Midbrain (tissue), 1 donor: ENCODE measurements at places on chromosomes 2 and 18.

- no peak for DNase-seq
Observed at GRCh38 chr2:100283724-100284501, 38.4 kb downstream of the LONRF2 start.

- no peak for DNase-seq
Observed at GRCh38 chr2:41038408-41038807, 586.5 kb upstream of the SLC8A1 start.

DNA sequence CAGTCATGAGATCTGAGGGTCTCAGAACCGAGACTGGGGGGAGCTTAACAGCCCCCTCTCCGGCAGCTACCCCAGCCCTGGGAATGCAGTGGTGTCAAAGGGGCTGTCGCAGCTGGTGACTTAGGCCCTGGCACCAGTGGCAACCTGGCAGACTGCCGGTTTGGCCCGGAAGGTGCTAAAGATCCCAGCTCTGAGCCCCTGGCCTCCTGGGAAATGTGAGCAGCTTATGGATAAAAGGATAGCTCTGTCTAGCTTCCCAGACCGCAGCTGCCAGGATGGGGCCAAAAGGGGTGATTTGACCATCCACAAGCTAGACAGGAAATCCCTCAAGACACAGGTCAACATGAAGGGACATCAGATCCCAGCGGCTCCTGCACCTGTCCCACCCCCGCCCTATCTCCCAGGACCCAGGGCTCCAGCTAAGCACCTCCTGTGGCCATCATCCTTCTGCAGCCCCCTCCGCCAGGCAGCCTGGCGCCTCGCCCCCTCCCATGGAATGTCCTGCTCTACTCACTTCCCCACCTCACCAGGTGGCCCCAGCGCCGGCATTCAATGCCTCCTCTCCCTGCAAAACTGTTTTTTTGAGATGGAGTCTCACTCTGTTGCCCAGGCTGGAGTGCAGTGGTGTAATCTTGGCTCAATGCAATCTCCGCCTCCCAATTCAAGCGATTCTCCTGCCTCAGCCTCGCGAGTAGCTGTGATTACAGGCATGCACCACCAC, 33.2 kb upstream of the EFHD1 start:
- DNase-seq = no peak

DNA sequence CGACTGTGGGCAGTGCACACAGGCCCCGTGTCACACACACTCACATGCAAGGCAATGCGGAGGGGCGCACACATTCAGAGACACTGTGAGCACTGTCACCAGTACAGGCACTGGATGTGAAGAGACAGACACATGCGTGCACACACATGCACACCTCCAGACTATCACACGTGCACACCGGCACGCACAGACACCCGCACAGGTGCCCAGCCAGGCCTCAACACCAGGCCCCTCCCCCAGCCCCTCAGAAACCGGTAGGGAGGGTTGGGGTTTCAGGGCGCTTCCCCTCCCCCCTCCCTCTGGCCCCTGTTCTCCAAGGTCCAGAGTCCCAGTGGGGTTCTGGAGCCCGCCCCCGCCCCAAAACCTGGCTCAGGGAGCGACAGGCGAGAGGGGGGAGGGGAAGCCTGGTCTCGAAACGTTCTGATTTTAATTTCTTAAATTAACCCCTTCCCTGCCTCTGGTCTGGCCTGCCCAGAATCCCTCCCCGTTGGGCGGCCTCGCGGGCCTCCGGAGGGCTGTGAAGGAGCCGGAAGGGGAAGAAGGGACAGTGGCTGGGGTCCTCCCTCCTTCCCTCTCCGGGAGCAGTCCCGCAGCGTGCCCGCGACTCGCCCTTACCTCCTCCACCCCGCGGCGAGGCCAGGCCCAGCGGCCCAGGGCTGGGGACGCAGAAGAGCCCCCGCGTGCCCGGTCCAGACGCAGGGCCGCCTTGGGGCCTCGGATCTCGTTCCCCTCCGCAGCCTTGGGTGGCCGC, 558 bp downstream of the FBXO41 start:
- DNase-seq = no peak

DNA sequence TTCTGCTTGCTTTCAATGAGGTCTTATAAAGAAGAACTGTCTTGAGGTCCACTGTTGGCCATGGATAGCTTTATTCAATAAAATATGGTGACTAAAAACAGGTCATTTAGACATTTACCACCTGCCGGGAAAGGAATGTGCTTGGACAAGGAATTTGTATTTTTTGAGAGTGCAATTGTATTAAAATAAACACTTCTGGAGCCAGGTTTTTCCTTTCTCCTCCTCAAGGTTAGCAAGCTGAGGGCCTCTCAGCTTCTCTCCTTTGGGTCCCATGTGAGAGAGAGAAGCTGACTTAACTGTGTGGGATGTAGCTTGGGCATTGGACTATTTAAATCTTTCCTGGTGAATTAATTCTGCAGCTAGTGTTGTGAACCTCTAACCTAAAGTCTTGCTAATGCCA, 321.0 kb downstream of the MEIS1 start:
- DNase-seq = no peak

GRCh38 chr2:68126561-68126960, 31.1 kb upstream of the PNO1 start:
- no peak for DNase-seq

- DNase-seq = no peak
Observed at GRCh38 chr18:75003764-75004690, 204.9 kb downstream of the PTGR3 start.

DNA sequence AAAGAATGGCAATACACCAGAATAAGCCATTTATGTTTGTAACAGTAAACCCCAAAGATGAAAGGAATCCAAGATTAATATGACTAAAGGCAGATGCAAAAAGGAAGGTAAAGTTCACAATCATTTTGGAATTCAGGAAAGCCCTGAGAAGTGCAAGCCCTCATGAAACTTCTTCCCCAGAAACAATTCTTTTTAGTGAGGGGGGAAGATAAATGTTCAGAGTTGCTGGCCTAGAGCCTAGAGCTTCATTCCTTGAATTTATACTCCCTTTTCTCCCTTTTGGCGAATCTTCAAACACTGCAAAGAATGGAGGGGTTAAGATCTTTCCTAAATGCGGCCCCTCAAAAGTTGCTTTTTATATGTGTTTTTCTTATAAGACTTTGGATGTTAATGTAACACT, 368.8 kb downstream of the MEIS1 start:
- DNase-seq = no peak

DNA sequence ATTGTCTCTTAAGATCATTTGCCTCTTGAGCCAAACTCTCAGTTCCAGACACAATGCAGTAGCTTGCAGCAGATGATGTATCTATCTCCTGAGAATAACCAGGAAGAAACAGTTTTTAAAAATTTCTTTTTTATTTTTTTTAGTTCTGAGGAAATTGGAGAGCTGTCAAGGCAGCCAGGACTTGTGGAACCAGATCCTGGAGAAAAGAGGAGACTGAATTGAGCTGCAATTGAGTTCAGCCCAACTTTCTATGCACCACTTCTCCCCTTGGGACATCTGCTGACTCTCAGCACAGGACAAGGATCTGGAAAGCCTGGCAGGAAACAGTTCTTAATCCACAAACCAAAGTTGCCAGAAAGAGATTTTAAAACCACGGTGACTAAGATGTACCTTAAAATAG, 13.5 kb upstream of the CSRNP3 start:
- no peak for DNase-seq

DNA sequence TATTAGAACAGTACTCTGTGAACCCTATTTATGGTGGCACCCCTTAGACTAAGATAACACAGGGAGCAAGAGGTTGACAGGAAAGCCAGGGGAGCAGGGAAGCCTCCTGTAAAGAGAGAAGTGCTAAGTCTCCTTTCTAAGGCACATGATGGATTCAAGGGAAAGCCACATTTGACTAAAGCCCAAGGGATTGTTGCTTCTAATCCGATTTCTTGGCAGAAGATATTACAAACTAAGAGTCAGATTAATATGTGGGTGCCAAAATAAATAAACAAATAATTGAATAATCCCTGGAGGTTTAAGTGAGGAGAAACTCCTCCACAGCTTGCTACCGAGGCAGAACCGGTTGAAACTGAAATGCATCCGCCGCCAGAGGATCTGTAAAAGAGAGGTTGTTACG, 333.2 kb downstream of the SOX11 start:
- DNase-seq = no peak

DNA sequence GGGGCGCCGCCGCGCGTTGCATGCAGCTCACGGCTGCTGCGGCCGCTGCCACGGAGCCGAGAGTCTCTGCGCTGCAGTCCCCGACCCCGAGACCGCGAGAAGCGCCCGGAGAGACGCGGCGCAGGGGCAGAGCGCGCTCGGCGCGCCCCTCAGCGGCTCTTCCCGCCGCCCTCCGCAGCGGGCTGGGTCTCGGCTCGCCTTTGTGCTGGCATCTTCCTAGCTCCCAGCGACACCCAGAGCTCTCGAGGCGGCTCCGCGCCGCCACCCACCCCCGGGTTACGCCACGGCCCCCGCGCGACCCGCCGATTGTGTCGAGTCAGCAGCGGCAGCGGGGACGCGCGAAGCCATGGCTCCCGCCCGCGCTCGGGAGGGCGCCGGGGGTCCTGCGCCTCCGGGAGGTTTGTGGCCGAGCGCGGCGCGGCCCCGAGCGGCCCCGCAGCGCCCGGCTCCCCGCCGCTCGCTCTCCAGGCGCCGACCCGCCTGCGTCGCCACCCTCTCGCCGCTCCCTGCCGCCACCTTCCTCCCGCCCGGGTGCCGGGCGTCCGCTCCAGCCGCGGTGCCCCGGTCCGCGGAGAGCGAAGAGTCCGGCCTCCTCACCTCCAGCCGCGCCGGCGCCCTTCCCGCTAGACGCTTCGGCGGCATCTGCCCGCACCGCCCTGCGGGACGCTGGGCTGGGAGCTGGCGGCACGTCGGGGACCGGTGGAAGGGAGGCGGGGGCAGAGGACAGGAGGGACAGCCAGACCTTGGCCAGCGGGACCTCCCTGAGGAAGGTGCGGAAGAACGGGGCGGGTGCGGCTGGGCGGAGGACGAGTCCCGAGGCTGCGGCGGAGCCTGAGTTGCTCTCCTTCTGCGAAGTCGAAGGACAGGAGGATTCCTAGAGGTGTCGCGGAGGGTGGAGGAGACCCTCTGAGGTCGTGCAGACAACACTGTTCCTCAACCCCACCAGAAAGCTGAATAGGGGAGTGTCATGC, 46.3 kb upstream of the CCDC150 start:
- DNase-seq = peak; percentile 81

DNA sequence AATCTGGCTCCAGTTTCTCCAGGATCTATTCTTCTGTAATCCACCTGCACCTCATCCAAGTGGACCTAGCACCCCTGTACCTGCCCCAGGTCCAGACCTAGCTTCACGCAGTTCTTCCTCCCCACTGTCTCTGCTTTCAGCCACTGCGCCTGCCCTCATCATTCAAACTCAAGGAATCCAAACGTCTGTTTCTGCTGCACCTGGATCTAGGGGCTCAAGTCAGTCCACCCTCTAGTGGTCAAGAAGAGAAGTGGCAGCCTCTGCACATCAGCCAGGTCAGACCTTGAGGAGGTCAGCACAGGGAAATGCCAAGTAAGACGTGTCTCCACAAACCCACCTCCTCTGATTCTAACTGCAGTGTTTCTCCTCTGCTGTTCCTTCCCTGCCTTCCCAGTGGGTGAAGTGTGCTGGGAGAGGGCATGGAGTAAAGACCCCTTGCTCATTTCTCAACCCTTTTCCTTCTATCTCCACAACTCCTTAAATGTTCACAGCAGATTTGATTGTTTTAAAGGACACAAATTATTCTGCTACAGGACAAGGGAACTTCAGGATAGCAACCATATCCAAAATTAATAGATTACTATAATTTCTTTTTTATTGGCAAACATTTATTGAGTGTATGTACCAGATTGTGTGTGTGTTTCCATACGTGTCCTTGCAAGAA, 8.6 kb upstream of the RNF152 start:
- no peak for DNase-seq

DNA sequence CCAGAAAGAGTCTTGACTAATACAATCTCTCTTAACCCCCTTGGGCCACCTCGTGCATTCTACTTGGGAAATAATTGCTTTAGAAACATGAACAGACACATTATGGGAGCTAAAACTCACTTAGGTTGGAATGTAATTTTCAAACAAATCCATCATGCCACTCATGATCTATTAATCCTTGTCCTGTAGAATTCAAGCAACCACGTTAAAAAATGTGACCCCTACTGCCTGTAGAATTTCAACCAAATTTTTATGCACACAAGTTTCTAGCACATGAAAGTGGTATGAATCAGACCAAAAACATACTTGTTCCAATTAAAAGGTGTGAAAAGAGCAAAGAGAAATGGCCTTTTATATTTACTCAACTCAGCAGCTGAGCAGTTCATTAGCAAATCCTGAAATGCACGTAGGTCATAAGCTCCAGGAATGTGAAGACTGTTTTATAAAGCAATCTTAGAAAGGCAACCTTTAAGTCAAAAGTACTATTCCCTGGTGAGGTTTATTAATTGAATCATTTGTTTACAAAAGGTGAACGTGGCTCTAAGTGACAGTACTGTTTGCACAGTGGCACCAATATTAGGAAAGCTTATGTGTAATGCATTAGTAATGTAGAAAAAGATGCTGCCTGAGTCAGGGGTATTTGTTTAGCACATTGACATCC, 459.4 kb upstream of the UBE2E3 start:
- DNase-seq = no peak

DNA sequence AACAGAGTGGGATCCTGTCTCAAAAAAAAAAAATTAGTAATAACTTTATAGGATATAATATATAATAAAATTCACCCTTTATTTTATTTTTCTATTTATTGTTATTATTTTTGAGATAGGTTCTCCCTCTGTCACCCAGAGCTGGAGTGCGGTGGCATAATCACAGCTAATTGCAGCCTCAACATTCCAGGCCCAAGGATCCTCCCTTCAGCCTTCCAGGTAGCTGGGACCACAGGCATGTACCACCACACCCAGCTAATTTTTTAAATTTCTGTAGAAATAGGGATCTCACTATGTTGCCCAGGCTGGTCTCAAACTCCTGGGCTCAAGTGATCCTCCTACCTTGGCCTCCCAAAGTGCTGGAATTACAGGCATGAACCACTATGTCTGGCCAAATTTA, 958 bp downstream of the C2orf92 start:
- DNase-seq = no peak

GRCh38 chr2:40325116-40325515, 126.8 kb downstream of the SLC8A1 start:
- no peak for DNase-seq

- no peak for DNase-seq
Observed at GRCh38 chr2:101064868-101065549, 62.9 kb downstream of the RPL31 start.

- DNase-seq = no peak
Observed at GRCh38 chr2:170215021-170215420, 37.1 kb downstream of the MYO3B start.

- DNase-seq = no peak
Observed at GRCh38 chr18:23235336-23235735, 100.1 kb downstream of the CABLES1 start.

DNA sequence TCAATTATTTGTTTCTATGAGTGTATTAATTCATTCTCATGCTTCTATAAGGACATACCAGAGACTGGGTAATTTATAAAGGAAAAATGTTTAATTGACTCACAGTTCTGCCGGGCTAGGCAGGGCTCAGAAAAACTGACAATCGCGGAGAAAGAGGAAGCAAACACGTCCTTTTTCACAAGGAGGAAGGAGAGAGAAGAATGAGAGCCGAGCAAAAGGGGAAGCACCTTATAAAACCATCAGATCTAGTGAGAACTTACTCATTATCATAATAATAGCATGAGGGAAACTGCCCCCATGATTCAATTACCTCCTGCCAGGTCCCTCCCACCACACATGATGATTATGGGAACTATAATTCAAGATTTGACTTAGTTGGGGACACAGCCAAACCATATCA, 294.0 kb downstream of the DSC3 start:
- DNase-seq = no peak

- no peak for DNase-seq
Observed at GRCh38 chr2:236176951-236177350, 8.8 kb upstream of the GBX2 start.

- DNase-seq = no peak
Observed at GRCh38 chr2:618422-618990, 58.7 kb downstream of the TMEM18 start.
